ENCODE measurements at places on chromosomes 11 and 22.

GRCh38 chr22:40592352-40593113 is 44.0 kb downstream of the MRTFA start:
- DNase-seq, result no peak

DNA sequence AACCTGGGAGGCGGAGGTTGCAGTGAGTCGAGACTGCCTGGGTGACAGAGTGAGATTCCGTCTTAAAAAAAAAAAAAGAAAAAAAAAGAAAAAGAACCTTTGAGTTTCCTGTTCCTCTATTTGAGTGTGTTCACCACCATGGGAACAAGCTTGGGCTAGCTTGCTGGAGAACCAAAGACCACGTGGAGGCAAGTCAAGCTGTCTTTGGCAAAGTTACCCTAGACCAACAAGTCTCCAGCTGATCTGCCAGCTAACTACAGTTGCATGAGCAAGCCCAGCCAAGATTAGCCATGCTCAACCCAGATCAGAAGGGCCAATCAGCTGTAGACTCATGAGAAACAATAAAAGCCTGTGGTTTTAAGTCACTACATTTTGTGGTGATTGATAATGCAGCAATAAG is 29.7 kb downstream of the SLN start:
- DNase-seq, result no peak

- peak; percentile 34 for DNase-seq
Measured at GRCh38 chr11:46112961-46113607, 8.2 kb downstream of the PHF21A start.

- no peak for DNase-seq
Measured at GRCh38 chr11:9601037-9601875, 27.8 kb downstream of the WEE1 start.

DNA sequence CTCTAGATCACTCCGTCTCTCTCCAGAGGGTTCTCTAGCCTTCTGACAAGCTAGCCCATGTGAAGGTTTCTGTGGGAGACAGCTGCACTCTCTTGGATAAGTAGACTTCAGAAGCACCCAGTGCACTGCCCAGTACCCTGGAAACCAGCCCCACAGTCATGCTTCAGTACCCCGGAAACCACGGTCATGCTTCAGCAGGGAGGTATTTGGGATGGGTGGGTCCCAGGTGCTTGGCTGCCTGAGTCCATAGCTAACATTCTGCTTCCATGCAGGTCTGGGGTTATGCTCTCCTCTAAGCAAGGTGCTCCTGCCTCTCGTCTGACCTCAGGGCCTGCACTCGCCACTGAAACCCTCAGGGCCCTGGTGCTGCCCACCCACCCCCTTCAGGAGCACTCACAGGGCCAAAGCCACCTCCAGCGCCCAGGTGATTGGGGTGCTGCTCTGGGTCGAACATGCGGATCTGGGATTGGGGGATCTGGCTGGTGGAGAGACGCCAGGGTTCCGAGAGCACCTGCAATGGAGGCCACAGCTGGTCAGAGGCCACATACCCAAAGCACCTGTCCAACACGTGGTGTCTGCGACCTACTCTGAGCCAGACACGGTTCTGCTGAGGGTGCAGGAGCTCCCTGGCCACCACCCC is 7.3 kb upstream of the SYCE3 start:
- no peak for DNase-seq

DNA sequence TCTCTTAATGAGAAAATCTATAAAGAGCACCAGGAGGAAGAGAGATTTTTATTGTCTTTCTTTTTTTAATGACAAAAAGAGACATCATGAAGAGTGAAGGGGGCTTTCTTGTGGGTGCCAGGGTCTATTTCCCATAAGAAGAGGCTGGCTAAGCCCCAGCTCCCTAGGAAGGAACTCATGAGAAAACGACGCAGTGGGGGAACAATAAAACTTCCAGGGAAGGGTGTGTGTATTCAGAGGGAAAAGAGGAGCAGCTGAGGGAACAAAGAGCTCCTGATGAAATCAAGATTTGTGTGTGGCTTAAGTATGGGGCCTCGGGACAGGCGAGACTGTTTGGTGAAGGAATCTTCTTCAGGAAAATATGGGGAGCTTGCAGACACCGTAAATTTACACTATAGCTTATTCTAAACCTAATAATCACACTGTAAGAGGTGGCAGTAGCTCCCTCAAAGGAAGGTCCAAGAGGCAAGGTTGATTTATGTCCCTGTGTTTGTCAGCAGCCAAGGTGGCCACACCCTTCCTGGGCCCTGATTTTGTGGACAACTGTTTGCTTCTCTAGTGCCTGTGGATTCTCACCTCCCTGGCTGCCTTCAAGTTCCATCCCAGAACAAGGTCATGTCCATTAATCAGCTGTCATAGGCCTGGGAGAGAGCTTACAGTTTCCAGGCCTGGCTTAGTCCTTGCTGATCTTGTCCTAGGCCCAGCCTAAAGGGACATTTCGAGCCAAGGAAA is 615.7 kb downstream of the INSC start:
- no peak for DNase-seq

- DNase-seq, result no peak
Measured at GRCh38 chr11:36617543-36618362, 19.7 kb upstream of the RAG2 start.

DNA sequence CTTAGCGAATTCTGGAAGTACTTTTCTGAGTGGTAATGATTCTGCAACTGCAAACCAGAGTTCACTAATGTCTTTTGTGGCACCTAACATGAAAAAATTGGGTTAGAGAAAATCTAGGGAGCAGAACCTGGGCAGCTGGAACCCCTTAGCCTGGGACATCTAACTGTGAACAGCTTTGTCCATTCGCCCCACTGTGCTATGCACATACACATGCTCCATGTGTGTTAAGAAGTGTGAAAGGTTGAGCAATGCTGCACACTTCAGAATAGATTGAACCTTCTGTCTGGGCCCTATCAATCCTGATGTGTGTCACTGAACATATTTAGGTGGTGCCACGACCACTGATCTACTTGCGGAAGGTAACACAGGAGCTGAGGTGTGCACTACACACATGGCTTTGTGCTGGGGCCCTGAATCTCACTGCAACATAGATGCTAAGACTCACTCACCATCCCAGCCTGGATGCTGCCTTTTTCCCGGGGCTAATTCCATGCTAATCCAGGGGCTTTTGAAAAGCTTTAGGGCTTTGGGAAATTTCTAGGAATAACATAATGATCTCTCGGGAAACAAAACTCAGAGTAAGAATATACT is 976.2 kb downstream of the NTM start:
- no peak for DNase-seq

- DNase-seq, result no peak
Measured at GRCh38 chr11:62149986-62150886, 26.4 kb downstream of the INCENP start.

DNA sequence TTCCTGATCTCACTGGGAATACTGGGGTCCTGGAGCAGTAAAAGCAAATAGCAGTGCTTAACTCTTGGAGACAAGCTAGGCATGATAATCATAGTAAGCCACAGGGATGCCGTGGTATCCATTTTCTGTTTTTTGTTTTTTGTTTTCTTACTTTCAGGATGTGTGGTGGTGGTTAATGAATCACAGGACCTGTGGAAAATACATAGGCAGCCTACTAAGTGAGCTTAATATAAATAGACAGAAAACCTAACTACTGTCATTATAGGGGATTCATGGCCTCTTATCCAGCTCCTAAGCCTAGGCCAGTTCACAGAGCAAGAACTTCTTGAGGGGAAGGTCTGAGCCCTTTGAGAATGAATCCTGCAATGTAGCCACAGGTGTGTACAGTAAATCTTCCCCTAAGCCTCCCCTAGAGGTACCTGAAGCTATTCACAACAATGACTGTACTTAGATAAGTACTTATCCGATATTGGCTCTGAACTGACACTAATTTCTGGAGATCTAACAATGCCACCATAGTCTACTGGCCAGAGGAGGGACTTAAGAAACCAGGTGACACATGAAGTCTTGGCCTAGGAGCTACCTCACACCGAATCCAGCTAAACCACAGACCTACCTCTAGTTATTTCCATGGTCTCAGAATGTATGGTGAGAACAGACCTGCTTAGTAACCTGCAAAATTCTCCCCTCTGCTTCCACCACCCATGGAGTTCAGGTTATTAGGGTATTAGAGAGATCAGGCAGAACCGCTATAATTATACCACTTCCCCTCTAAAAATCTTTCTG is 83.6 kb downstream of the ENTHD1 start:
- no peak for DNase-seq

GRCh38 chr11:114478768-114479167 is 39.5 kb downstream of the REXO2 start:
- DNase-seq, result no peak

- no peak for DNase-seq
Measured at GRCh38 chr11:67095214-67095507, 23.9 kb upstream of the KDM2A start.

GRCh38 chr11:112751772-112752171 is 209.4 kb upstream of the NCAM1 start:
- no peak for DNase-seq

DNA sequence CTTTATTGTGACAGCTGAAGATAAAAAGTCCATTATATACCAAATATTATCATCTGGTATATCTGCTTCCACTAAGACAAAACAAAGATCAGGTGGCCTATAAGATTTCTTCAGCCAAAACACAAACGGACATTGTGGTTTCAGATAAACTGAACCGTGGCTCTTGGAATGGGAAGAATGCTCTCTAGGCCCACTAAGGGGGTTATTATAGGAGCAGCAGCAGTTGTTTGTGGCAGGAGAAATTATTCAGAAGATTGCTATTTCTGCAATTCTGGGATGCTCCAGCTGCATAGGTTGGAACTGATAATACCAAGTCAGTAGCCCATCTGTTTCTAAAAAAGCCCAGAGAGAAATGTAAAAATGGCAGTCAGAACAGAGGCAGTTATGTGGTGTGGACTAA is 145.3 kb downstream of the NCAM1 start:
- no peak for DNase-seq

DNA sequence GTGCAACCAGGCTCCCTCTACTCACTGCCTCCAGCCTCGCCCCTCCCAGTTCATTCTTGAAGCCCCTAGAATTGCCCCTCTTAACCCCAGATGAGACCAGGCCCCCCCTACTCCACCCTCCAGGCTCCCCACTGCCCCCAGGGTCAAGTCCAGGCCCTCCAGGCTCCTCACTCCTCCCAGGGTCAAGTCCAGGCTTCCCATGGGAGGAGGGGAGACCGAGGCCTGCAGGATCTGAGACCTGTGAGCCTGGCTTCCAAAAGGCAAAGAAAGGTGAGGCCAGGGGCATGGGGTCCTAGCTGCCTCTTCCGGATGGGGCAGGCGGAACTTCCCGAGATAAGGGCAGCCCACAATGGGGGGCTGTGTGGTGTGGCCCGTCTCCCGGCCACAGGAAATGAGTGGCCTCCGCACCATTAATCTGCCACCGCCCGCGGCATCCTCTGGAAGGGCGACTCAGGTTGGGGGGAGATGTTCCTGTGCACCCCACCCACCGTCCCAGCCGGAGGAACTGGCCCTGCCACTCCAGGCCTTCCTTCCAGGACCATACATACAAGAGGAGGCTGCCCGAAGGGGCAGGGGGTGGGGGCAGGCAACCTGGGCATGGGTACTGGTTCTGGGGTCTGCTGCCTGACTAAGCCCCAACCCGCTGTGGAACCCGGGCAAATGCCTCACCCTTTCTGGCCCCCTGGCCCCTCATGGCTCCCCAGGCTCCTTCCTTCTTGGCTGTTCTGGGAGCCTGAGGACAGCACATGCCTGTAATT is 35.1 kb upstream of the WNT11 start:
- DNase-seq, result no peak

GRCh38 chr11:113161711-113162591 is 152.4 kb upstream of the TTC12 start:
- DNase-seq, result no peak

DNA sequence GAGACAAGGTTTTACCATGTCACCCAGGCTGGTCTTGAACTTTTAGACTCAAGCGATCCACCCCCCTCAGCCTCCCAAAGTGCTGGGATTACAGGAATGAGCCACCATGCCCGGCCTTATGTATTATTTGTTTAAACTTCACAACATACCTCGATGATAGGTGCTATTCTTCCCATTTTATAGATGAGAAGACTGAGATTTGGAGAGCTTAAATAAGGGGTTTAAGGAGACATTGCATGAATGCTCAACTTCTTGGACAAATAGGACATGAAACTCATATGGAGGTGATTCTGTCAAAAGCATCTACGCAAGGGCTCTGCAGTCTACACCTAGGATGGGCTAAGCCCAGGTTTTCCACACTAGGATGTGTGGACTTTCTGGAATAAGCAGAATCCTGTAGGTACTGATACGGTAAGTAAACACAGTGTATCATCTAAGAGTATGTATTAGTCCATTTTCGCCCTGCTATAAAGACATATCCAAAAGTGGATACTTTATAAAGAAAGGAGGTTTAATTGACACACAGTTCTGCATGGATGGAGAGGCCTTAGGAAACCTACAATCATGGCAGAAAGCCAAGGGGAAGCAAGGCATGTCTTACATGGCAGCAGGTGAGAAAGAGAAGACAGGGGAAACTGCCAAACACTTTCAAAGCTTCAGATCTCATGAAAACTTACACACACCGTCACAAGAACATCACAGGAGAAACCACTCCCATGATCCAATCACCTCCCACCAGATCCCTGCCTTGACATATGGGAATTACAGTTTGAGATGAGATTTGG is 62.8 kb upstream of the CAPRIN1 start:
- DNase-seq, result no peak

DNA sequence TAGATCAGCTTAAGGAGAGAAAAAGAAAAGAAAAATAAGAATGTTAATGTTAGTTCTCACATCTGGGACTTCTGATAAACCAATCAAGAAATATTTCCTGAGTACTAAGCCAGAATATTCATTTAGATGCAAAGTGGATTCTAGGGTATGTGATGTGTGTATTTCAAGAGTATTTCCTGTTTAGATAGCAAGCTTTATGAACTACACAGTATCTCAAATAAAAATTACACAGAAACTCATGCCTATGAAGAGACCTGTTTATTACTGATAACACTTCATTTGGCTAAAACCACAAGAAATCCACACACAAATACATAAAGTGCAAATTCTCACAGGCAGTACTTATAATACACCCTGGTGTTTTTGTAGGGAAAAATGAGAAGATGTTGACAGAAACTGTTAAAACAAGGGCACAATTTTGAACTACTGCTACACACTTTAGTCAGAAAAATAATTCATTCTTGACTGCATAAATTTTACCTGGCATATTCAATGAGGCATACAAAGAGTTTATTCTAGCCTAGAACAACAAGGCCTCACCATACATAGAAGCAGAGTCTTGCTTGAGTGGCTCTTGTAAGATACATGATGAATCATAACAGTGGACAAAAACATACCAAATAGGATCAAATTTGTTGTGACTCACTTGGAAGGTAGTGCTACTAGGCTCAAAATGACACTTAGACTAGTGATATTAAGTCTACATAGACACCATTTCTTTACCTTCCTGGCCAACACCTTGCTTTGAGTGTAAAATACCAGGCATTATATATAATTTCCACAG is 18.8 kb upstream of the P4HA3 start:
- DNase-seq, result peak; percentile 43

DNA sequence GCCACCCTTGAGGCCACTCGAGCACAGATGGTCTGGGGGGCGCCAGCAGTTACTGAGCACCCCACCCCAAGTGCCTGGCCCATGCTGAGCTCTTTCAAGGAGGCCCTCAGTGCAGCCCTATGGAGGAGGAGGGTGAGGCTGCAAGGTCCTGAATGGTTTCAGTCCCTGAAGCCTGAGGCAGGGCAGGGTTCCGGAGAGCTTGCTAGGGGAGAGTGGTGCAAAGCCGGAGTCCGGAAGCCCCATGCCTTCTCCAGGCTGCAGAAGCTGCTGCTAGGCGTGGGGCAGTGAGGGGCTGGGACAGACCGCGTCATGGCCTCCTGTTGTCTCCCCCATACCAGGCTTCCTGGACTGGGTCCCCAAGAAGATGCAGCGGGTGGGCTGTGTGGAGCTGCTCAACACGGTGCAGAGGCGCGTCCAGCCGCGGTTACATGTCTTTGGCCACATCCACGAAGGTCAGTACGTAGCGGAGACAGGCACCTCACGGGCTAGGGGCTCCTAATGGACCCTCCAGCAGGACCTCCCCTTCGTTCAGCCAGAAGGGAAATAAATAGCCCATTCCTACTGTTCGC is 90.6 kb downstream of the MPPED1 start:
- DNase-seq, result no peak
